ENCODE measurements at places on chromosomes 4 and X. TPM values are rescaled to one million over a fixed set of nuclear protein-coding genes. Genes with fewer than 3 reads are reported as not detected.

The CD38 gene
- 8.4 TPM for total RNA-seq

The CTAG1B gene
- not detected for total RNA-seq

The MBNL3 gene
- not detected for total RNA-seq

The XAGE2 gene
- total RNA-seq = not detected

The SPANXN5 gene
- not detected for total RNA-seq

The FAM47A gene
- total RNA-seq = not detected

The EDNRA gene
- 0.33 TPM for total RNA-seq

The DCHS2 gene
- total RNA-seq = not detected

The MAGEA6 gene
- 12.2 TPM for total RNA-seq

The LDOC1 gene
- total RNA-seq = 104 TPM

The PIM2 gene
- total RNA-seq = 11.6 TPM

The ARR3 gene
- not detected for total RNA-seq

The APBB2 gene
- total RNA-seq = 10.5 TPM

The MGARP gene
- total RNA-seq = 0.85 TPM

The S100G gene
- total RNA-seq = not detected

The FHDC1 gene
- 0.47 TPM for total RNA-seq

The GPRASP2 gene
- total RNA-seq = 5.6 TPM

The GLOD5 gene
- total RNA-seq = not detected

The POLN gene
- total RNA-seq = 0.72 TPM

The TMEM31 gene
- total RNA-seq = not detected

The CLDN34 gene
- not detected for total RNA-seq

The GPRASP3 gene
- total RNA-seq = 4.9 TPM

The PAGE2B gene
- not detected for total RNA-seq

The TRPC5OS gene
- not detected for total RNA-seq

All from A549 treated with DMSO at 1 μM for 4 hours (cell line).